A673 (cell line): ENCODE measurements at places on chromosomes 2 and 18.

GRCh38 chr2:101272045-101272784 is 19.5 kb downstream of the CNOT11 start:
- peaks cover 58% of the 10 kb centered on the region for H3K36me3 ChIP-seq
- no peak overlapping the region for H3K27ac ChIP-seq
- H3K4me3 ChIP-seq = no peak overlapping the region

DNA sequence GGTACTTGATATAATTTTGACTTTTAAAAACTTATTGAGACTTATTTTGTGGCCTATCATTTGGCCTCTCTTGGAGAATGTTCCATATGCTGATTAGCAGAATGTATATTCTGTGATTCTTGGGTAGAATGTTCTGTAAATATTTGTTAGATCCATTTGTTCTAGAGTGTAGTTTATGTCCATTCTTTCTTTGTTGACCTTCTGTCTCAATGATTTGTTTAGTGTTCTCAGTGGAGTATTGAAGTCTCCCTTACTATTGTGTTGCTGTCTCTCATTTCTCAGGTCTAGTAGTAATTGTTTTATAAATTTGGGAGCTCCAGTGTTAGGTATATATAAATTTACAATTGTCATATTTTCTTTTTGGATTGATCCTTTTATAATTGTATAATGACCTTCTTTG is 349.6 kb upstream of the CWC22 start:
- H3K4me3 ChIP-seq = no peak overlapping the region
- no peaks in the 10 kb centered on the region for H3K36me3 ChIP-seq
- H3K27ac ChIP-seq = no peak overlapping the region
- DNase-seq = no peak
- H3K27me3 ChIP-seq = no peaks in the 10 kb centered on the region
- H3K4me1 ChIP-seq = no peaks in the 10 kb centered on the region

DNA sequence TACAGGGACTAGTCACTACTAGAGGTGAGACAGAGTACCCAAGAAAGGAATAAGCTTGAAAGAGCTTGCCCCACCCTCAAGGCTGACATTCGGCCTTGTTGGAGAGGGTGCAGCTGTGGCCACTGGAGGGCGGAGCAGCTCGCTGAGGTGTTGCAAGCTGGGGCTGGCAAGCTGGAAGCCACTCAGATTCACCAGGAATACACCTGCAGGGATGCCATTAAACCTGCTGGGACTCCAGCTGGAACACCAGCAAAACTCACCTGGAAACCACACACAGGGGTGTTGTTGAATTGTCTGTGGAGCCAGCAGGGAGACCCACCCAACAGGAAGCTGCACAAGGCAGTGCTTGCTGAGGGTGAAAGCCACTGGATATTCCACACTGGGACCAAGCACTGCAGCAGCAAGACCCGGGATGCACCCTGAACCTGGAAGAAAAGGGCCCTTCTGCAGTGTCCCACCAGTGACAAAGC is 26.1 kb downstream of the KCTD18 start:
- no peak overlapping the region for H3K4me3 ChIP-seq
- no peaks in the 10 kb centered on the region for H3K4me1 ChIP-seq
- DNase-seq = peak; percentile 40
- no peaks in the 10 kb centered on the region for H3K36me3 ChIP-seq
- H3K27me3 ChIP-seq = no peaks in the 10 kb centered on the region
- no peak overlapping the region for H3K27ac ChIP-seq

DNA sequence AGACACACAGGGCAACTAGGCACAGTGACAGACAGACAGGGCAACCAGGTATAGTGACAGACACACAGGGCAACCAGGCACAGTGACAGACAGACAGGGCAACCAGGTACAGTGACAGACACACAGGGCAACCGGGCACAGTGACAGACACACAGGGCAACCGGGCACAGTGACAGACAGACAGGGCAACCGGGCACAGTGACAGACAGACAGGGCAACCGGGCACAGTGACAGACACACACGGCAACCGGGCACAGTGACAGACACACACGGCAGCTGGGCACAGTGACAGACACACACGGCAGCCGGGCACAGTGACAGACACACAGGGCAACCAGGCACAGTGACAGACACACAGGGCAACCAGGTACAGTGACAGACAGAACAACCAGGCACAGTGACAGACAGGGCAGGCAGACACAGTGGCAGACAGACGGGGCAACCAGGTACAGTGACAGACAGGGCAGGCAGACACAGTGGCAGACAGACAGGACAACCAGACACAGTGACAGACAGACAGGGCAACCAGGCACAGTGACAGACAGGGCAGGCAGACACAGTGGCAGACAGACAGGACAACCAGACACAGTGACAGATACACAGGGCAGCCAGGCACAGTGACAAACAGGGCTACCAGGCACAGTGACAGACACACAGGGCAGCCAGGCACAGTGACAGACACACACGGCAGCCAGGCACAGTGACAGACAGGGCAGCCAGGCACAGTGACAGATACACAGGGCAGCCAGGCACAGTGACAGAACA is 64.7 kb upstream of the RAB6C start:
- H3K36me3 ChIP-seq = no peaks in the 10 kb centered on the region
- H3K4me1 ChIP-seq = no peaks in the 10 kb centered on the region
- H3K27me3 ChIP-seq = peaks cover 4% of the 10 kb centered on the region
- no peak overlapping the region for H3K4me3 ChIP-seq
- H3K27ac ChIP-seq = no peak overlapping the region
- no peak for DNase-seq

- no peak overlapping the region for H3K4me3 ChIP-seq
- H3K27ac ChIP-seq = no peak overlapping the region
- no peaks in the 10 kb centered on the region for H3K36me3 ChIP-seq
- H3K4me1 ChIP-seq = peaks cover 4% of the 10 kb centered on the region
Measured at GRCh38 chr2:85922199-85922598, 33.4 kb upstream of the ST3GAL5 start.

GRCh38 chr2:224930990-224931389 is 111.3 kb downstream of the DOCK10 start:
- H3K27me3 ChIP-seq = no peaks in the 10 kb centered on the region
- DNase-seq = no peak
- no peak overlapping the region for H3K27ac ChIP-seq
- no peak overlapping the region for H3K4me3 ChIP-seq
- H3K4me1 ChIP-seq = no peaks in the 10 kb centered on the region
- no peaks in the 10 kb centered on the region for H3K36me3 ChIP-seq

DNA sequence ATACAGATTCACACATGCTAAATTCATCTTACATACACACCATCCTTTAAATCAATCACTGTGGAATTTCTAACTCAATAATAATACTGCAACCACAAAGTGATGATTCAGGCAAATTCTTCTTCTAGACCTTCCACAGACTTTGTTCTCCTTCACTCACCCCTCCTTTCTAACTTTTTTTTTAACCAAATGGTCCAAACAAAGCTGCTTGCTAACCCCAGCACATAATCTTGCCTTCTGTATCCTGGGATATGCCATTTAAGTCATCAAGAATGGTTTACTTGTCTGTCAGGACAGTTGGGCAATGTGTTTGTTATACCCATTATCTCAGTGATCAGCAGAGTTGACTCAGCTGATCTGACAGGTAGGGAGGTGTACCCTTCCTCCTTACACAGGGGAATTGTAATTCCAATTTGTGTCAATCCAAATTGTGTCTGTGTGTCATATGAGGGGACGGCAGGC is 10.0 kb downstream of the SLC40A1 start:
- no peaks in the 10 kb centered on the region for H3K27me3 ChIP-seq
- H3K4me1 ChIP-seq = peaks cover 4% of the 10 kb centered on the region
- no peak for DNase-seq
- no peak overlapping the region for H3K27ac ChIP-seq
- H3K36me3 ChIP-seq = no peaks in the 10 kb centered on the region

DNA sequence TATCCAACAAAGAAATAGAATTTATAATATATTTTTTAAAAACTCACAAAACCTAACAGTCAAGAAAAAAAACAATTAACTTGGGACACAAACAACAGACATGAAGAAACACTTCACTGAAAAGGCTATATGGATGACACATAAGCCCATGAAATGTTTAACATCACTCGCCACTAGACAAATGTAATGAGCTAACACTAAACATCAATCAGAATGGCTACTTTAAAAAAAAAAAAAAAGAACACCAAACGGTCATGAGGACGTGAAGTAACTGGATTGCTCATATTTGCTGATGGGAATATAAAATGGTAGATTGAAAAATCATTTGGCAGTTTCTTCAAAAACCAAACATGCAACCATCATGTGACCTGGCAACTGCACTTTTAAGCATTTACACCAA is 97.3 kb upstream of the RGPD4 start:
- H3K27me3 ChIP-seq = no peaks in the 10 kb centered on the region
- H3K36me3 ChIP-seq = no peaks in the 10 kb centered on the region
- DNase-seq = no peak
- H3K27ac ChIP-seq = no peak overlapping the region

DNA sequence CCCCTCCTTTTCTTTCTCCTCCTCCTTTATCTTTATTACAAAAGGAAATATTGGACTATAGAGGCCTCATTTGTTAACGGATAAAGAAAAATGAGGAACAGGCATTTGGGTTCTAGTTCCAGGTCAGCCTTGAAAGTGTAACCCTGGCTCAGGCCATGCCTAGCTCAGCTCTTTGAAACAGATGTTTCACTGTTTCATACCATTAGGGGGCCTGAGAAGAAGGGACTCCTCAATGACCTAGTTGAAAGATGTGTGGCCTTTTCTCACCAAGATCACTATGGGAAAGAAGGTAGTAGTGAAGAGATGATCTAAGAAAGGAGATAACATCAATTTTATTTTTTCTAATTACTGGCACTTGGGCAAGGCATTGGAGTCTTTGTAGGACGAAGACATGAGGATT is 952.7 kb downstream of the SLC4A3 start:
- H3K27me3 ChIP-seq = no peaks in the 10 kb centered on the region
- H3K4me3 ChIP-seq = no peak overlapping the region
- no peaks in the 10 kb centered on the region for H3K4me1 ChIP-seq
- H3K27ac ChIP-seq = no peak overlapping the region

DNA sequence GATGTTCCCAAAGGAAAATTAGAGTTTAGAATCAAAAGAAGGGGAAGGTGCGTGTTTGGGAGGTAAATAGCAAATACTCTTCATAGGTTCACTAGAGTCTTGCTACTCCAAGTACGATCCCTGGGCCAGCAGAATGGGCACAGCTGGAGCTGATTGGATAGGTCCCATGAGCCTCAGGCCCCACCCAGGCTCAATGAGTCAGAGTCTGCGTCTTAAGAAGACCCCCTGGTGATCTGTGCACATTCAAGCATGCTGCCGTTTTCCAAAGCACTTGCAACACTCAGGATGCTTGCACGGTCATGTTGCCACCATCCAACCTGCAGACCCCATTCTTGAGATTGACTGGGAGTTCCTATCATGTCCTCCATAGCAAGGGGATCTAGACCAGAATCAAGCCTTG is 40.5 kb downstream of the ABCG8 start:
- H3K4me1 ChIP-seq = peaks cover 4% of the 10 kb centered on the region
- peak; percentile 89 for DNase-seq
- H3K27ac ChIP-seq = no peak overlapping the region
- no peaks in the 10 kb centered on the region for H3K36me3 ChIP-seq
- H3K4me3 ChIP-seq = no peak overlapping the region

DNA sequence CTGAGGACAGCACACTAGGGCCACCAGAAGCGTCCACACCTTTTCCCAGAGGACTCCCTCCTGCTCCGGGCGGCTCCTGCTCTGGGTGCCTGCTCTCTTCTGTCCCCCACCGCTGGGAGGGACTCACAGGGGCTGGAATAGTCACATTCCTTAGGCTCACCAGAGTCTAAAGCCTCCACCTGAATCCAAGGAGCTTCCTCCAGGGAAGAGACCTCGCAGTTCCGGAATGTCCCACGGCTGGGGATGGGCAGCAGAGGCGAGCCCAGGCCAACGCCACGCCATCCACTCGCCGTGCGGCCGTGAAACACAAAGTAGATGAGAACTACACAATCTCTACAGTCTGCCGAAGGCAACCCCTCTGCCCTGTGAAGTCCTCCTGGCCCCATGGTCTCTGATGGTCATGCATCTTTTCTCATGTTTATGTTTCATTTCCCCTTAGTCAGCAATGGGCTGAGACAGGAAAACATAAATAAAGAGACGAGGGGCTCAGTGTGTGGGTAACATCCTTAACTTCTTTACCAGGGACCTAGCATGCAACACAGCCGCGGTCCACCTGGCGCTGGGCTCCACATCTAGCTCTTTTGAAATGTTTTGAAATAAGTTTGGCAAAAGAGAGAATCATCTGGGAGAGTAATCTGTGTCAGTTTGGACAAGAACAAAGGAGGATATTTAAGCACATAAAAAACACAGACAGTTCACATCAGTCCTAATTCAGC is 98.4 kb downstream of the PXDN start:
- DNase-seq = no peak
- H3K4me1 ChIP-seq = peaks cover 18% of the 10 kb centered on the region
- H3K36me3 ChIP-seq = peaks cover 57% of the 10 kb centered on the region
- no peak overlapping the region for H3K4me3 ChIP-seq

DNA sequence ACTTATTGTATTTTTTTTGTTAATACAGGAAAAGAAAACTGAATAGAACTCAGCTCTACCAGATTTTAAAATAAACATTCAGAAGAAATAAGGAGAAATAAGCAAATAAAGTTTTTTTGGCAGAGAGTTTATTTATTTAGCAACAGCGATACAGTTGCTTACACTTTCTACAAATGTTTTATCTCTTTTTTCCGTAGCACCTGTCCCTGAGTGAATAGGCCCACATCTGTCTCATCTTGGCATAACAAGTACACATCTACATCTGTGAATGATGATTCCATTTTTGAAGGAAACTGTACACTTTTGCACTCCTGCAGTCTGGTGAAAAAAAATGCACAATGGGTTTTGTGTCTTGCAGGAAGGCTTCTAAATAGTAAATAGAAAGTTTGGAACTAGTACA is 783.6 kb upstream of the ZEB2 start:
- no peaks in the 10 kb centered on the region for H3K27me3 ChIP-seq
- H3K4me3 ChIP-seq = no peak overlapping the region
- H3K27ac ChIP-seq = no peak overlapping the region
- no peaks in the 10 kb centered on the region for H3K36me3 ChIP-seq
- DNase-seq = no peak

DNA sequence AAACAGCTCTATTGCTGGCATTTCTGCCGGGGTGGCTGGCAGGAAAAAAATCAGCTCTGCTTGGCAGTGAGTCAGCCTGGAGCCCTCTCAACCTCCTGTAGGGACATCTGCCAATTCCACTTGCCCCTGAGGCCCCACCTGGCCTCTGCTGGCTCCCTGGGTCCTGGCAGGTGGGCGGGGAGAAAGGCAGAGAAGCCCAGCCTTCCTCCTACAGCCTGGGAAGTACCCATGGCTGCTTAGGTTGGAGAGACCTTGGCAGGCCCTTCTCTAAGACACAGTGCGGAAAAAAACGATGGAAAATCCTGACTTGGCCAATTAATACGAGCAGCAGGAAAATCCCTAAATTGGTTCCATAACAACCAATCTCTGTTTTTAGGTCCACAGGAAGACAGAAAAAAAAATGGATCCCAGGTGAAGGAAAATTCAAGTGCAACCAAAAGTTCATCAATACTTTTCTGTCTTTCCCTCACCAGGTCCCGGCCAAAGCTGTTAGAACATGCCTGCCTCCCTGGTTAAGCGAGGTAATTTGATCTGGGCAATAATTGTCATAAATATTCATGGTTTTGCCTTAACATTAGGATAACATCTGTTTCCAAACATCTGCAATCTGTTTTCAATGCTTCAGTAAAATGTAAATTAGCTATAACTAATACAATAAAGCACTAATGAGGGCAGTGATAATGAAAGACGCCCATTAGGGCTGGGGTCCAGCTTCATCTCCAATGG is 245.9 kb downstream of the TFCP2L1 start:
- no peaks in the 10 kb centered on the region for H3K36me3 ChIP-seq
- peaks cover 12% of the 10 kb centered on the region for H3K4me1 ChIP-seq
- H3K27me3 ChIP-seq = no peaks in the 10 kb centered on the region
- peak; percentile 48 for DNase-seq
- no peak overlapping the region for H3K4me3 ChIP-seq
